HepG2 (cell line): ENCODE measurements at places on chromosomes 2 and 18. TPM values are rescaled to one million over a fixed set of nuclear protein-coding genes. Genes with fewer than 3 reads are reported as not detected.

DNA sequence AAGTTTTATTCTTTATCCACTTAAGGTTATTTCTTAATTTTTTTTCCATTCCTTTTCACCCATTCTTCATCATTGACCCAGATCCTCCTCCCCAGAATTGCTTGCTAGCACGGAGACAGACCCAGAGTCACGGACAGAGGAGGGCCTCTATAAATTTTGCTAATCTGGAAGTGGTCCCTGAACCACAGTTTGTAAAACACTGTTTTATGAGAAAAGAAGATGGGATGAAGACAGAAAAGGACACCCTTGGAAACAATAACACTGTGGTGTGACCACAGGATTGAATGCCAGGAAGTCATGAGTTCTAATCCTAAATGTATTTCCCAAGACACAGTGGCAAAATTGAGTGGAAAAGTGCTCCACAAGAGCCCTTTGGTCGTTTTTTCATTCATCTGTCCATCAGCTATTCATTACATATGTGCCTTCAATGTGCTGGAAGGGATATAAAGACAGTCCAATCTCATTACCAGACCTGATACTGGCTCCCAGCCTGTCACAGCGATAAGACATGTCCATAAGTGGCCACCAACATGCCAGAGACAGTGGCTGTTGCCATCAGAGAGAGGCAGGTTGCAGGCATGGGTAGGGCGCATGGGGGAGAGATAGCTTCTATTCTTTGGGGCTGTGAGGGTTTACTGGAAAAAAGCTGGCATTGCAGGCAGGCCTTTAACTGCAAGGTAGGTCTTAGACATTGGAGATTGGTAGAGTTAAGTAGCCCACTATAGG is 175.2 kb upstream of the ALPP start:
- no peak for DNase-seq

Gene GREB1
- polyA plus RNA-seq: 26.8 and 31.3 TPM in 2 replicates

DNA sequence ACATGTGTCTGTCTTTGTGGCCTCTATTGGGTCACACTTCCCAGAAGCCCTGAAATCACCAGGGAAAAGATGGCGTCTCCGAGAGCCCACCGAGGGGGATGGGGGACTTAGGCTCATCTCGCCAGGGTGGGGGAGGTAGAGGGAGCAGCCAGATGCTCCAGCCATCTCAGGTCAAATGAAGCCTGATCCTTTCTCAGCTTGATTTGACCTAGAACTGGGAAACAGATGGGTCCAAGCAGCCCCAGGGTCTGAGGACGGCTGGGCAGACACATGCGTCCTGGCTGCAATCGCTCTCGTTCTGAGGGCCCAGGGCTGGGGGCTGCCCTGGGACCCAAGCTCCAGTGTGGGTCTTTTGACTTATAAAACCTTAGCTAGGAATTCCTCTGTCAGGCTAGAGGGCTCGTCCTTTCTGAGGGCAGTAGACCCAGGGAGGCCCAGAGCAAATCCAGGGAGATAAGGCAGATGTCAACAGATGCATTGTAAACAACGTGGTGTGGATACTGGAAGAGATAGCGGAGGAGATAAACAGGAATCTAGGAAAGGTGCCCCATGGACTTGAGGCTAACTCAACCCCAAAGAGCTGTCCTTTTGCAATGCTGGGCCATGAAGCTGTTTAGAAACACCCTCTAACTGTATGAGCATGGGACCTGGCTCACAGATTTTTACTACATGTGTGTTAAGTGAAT is 127.7 kb downstream of the MYCN start:
- DNase-seq: peak; percentile 84

Gene CYRIA
- polyA plus RNA-seq: 0.09 TPM in 1 of 2 replicates, not detected in the other

- DNase-seq: no peak
Measured at GRCh38 chr2:213411582-213412289, 127.5 kb downstream of the SPAG16 start.

- DNase-seq: peak; percentile 21
Measured at GRCh38 chr2:188280811-188281222, 10.9 kb upstream of the GULP1 start.

DNA sequence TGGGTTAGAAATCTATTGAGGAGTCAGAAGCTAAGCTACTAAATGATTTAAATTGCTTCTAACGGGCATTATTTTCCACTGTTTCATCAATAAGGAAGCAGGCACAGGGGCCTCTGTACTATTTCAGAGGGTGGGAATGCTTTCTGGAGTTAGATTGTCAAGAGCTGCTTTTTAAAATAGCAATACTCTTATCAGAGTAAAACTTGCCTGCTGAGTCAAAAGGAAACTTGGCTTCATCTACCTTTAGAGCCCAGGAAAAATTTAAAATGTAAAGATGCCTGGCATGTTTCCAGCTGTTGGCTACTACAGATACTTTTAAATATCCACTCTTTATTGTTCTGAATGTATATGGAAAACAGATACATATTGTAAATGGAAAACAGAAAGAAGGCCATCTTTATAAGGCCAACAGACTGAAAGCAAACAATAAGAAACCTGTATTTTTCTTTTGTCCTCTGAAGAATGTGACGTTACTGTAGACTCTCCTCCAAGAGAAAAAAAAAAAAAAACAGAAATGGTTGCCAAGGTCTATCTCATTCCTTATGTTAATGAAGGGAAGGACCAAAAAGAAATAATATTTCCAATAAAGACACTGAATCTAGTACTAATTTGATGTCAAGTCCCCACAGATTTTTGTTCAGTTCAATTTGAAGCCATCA is 79.1 kb downstream of the FIGN start:
- no peak for DNase-seq

DNA sequence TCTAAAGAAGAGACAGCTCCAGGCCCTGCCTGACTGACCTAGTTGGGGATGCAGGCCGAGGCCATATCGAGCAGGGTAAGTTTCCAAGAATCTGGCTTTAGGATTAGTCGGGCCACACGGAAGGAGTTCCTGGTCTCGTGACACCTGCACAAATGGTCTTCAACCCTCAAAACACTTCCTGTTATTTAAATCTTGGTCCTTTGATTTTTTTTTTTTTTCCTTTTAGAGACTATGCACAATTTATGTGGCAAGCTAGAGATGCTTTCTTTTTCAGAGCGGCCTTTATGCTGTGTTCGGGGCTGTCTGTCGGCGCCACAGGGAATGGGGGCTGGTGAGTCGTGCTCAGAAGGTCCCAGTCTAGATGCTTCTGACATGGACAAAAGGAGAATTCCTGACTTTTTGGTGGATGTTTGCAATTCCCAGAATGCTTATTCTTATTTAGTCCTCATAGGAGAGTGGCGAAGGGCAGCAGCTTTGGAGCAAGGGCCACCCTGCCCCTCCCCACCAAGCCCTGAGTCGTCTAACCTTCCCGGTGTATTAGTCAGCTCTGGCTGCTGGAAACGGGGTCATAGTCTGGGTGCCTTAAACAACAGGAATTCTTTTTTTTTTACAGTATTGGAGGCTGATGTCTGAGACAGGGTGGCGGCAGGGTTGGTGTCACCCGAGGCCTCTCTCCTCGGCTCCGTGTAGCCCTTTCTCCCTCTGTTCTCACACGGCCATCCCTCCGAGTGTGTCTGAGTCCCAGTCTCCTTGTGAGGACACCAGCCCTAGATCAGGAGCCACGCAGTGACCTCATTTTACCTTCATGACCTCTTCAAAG is 27.4 kb downstream of the HPCAL1 start:
- peak; percentile 78 for DNase-seq

DNA sequence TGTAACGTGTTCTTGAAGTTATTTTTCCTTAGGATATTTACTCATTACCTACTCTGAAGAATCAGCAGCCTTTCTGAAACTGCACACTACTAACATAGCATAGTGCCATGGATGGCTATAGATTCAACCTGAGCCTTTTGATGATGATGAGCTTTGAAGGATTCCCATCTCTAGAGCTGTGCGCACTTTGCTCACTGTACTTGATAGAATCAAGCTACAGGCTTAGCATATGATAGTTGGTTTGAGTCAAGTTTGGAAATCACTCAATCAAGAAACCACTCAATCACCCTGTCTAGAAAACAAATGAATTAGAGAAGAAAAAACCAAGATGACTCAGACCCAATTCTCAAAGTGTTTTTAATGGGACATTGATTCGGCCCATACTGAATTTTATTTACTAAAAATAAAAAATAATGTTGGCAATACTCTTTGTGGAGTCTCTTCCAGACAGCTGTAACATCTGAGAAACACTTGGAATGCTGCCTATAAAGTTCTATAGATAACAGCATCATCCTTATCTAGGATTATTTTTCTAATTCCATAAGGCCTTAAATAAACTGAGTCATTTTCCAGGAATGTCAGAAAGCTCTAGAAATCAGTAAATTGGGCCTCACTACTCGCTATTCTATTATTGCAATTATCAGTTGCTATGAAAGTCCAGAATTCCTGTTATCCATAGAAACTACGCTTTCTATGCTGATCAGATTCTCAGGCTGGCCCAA is 259.0 kb upstream of the ERBB4 start:
- DNase-seq: no peak

- no peak for DNase-seq
Measured at GRCh38 chr18:13613591-13614501, 112.5 kb downstream of the FAM210A start.

Gene UPP2
- polyA plus RNA-seq: 0.04 and 0.28 TPM in 2 replicates

DNA sequence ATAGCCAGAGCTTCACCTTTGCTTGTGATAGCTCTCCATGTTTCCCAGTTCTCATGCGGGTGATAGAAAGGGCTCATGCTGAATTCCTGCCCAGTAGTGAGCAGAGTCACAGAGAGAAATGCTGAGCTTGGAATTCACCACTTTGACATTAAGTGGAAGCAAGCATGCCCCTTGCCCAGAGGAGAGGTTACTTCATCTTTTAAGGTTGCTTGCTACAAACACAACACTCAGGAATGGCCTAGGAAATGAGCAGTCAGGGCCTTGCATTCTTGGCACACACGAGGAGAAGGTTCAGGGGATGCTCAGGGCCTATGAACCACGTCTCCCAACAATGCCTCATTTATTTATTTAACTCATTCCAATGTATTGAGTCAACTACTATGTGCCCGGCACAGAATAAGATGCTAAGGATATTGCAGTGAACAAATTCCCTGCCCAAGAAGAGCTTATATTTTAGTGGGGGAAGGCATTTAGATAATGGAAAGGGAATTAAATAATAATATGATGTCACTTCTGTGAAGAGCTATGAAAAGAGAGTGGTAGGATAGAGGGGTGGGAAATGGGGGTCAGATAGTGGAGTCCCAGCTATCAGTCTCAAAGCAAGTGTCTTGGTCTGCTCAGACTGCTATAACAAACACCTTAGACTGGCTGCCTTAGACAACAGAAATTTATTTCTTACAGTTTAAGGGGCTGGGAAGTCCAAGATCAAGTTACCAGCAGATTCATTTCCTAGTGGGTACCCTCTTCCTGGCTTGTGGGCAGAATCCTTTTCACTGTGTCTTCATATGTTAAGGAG is 42.1 kb downstream of the DDX18 start:
- peak; percentile 67 for DNase-seq
